Activated CD8-positive, alpha-beta memory T cell treated with anti-CD3 and anti-CD28 coated beads for 4 hours (primary cell): ENCODE measurements at places on chromosomes 16 and 17.

GRCh38 chr17:82658331-82658730 is 10.1 kb upstream of the WDR45B start:
- no peak for DNase-seq

GRCh38 chr16:55056585-55057401 is 126.1 kb downstream of the IRX5 start:
- no peak for DNase-seq

- no peak for DNase-seq
These were observed 7.9 kb downstream of the MAPK8IP3 start for GRCh38 chr16:1713933-1714332.

- DNase-seq: no peak
These were observed 54.4 kb upstream of the RCVRN start for GRCh38 chr17:9959377-9959981.

DNA sequence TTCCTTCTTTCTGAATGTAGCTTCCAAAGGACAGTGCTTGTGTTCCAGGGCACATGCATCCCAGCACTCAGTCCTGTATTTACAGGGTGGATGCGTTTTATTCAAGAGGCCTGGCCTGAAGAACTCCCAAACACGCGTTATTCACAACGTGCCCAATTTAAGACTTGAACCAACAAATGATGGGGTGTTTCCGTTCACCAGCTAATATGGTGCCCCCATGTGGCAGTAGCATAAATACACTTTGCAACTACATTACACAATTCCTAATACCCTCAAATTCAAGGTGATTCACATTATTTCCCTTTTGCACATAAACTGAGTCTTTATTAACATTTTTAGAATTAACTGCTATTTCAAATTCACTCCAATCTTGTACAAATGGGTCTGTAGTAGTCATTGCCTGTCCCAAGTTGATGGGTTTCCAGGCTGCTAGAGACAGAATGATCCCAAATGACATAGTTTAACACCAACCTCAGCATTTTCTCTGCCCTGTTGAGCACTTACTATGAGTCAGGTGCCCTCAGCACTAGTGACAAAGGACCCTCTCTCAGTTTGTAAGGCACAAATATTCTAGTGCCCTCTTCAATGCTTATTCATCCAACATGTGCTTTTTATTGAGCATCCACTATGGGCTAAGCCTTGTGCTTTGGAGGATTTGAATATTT is 26.9 kb downstream of the HSD17B2 start:
- no peak for DNase-seq

DNA sequence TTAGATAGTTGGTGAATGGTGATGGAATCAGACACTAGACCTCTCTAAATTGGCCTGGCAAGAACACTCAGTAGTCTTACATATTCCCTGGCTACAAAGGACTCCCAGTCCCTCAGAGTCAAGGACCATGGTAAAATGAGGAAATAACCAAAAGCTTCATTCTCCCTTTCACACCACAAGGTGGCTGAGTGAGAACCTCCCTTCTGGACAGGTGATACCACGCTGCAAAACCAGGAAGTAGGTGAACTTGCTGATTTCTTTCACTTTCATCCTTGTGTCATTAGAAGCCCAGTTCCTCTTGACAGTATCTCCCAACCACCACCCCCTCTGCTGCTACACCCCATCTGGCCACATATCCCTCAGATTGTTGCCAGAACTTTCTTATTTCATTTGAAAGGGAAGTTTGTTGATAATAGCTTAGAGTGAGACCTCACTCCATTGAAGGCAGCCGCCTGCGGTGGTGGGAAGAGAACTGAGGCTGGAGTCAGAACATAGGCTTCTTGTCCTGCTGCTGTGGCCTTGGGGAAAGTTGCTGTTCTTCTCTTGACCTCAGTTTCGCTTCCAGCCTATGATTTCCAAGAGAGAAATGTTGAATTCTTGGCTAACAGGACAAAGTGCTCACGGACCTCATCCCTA is 290.6 kb upstream of the CCL2 start:
- no peak for DNase-seq

GRCh38 chr17:61494325-61495160 is 42.3 kb downstream of the TBX4 start:
- DNase-seq: no peak

GRCh38 chr16:12901204-12901596 is 198 bp upstream of the SHISA9 start:
- DNase-seq: no peak

DNA sequence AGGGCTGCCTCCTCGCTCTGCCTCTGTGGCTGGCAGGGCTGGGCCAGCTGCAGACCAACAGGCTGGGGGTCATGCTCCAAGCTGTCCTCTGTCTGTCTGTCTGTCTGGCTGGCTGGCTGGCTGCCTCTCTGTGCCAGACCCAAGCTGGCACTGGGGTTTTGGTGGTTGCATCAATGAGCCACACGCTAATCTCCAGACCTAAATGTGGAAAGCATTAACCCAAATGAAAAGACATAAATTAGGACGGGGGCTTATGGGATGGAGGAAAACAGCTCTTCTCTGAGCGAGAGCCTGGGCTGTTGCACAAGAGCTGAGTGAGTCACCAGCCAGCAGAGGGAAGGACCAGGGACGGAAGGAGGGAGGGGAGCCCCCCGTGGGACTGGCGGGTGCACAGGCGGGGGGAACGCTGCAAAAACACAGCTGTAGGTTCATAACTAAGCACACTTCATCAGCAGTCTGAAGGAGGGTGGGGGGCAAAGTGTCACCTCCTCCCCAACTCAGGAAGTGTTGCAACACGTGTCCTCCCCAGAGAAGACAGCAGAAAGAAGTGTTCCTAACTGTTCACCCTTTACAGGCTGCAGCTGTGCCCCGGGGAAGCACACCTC is 83.4 kb downstream of the GAS7 start:
- DNase-seq: peak; percentile 64

GRCh38 chr16:83136924-83137323 is 510.2 kb downstream of the CDH13 start:
- DNase-seq: no peak

- no peak for DNase-seq
These were observed 39.0 kb upstream of the AKAP1 start for GRCh38 chr17:57045868-57046704.

- DNase-seq: no peak
These were observed 12.4 kb downstream of the ITGB3 start for GRCh38 chr17:47265983-47266541.

DNA sequence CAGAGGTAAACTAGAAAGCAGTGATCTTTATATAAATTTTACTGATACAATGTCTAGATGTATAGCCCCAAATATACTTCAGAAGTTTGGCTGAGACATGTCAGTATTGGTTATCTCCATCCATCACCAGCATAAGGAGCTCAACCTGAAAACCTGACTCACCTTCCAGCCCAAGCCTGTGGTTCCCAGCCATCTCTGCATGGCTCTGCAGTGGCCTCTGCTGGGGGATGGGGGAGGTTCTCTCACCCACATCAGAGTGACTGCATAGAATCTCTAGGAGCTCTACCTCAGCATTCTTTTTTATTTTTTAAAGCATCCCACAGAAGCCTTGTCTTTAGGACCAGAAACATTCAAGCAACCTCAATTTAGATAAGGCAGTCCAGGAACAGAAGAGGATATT is 27.3 kb downstream of the USP7 start:
- DNase-seq: peak; percentile 53

GRCh38 chr17:28475151-28475900 is 1.9 kb downstream of the SLC13A2 start:
- DNase-seq: no peak

DNA sequence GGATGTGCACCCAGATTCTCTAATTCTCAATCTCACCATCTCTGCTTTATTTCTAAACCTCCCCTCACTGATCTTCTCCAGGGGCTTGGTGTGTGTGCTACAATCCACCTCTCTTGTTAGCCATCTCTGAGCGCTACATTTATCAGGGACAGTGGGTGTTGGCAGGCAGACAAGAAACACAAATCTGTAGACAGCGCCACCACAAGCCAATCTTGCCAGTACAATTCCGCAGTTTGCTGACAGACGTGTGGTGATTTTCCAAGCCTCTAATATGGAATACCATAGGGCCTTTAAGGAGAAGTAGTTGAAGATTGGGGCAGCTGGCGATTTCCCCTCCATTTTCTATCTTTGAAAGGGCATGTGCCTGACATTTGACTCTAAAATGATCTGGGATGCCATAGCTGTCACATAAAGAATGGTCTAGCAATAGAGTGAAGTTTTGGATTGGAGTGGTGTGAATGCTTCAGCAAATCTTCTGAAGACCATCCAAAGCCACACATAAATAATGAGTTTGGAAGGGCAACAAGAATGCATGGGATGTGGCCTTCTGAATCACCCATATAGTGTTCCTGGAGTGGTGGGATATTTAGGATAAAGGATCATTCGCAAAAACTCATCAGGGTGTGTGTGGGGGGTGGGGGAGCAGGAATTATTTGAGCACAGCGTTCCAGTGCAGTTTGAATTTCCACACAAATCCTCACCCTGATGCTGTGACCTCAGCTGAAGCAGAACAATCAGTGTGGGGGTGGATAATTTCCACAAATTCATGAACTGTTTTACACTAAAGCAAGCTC is 12.0 kb upstream of the ANKFN1 start:
- DNase-seq: no peak

GRCh38 chr16:87392821-87393679 is 914 bp downstream of the MAP1LC3B start:
- DNase-seq: no peak

GRCh38 chr17:31481783-31482081 is 90.3 kb downstream of the RAB11FIP4 start:
- no peak for DNase-seq

DNA sequence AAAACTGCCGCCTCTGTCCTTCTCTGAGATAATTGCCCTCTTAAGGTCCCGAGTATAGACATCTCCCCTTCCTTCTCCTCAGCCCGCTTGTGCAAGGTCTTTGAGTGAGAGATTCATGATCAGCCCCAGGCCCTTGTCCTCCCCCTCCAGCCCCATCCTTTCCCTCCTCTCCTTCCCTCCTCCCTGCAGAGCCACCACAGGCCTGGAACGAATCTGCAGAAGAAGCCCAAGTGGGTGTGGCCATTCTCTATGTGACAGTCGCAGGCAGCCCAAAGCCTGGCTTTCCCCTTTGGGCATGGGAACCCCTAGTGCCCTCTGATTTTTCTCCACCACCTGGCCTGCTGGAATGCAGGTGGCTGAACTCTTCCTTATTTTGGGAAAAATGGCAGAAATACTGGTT is 7.2 kb upstream of the NDRG4 start:
- DNase-seq: no peak

- DNase-seq: no peak
These were observed 1.3 kb downstream of the NAGS start for GRCh38 chr17:44005527-44006271.

DNA sequence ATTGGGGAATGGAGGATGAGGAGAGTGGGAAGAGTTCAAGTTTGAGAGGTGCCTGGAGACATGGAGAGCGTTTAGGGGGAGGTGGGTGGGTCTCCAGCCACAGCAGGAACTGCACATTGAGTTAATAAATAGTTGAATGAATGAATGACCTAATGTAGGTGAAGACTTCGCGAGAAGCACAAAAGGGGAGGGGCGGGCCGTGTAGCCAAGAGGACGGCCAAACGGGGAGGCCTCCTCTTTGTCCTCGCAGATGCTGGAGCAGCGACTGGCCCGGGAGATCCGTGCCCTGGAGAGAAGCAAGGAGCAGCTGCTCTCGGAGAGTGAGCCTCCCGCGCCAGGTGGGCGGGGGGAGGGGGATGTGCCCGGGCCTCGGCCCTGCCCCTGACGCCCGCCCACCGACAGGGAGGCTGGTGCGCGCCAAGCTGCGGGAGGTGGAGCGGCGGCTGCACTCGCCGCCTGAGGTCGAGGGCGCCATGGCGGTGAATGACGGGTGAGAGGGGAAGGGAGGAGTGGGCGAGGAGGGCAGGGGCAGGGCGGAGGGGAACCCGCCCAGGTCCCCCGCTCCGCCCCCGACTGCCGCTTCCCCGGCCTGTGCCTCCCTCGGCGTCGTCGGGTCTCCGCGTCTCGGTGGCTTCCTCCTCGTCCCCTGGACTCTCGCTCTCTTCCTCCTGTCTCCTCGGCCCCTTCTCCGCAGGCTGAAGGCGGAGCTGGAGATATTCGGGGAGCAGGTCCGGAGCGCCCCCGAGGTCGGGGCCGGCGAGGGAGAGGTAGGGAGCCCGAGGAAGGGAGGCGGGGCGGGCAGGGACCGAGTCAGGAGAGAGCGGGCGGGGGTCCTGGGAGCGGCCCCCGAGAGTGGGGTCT is 12.9 kb downstream of the SYCE1L start:
- peak; percentile 59 for DNase-seq

GRCh38 chr17:74875155-74875976 is 2.6 kb upstream of the FDXR start:
- no peak for DNase-seq

GRCh38 chr17:19369107-19369778 is 6.7 kb upstream of the B9D1 start:
- DNase-seq: no peak

GRCh38 chr17:44842748-44843147 is 4.9 kb upstream of the HIGD1B start:
- DNase-seq: no peak

GRCh38 chr16:81513204-81514040 is 68.8 kb downstream of the CMIP start:
- no peak for DNase-seq

DNA sequence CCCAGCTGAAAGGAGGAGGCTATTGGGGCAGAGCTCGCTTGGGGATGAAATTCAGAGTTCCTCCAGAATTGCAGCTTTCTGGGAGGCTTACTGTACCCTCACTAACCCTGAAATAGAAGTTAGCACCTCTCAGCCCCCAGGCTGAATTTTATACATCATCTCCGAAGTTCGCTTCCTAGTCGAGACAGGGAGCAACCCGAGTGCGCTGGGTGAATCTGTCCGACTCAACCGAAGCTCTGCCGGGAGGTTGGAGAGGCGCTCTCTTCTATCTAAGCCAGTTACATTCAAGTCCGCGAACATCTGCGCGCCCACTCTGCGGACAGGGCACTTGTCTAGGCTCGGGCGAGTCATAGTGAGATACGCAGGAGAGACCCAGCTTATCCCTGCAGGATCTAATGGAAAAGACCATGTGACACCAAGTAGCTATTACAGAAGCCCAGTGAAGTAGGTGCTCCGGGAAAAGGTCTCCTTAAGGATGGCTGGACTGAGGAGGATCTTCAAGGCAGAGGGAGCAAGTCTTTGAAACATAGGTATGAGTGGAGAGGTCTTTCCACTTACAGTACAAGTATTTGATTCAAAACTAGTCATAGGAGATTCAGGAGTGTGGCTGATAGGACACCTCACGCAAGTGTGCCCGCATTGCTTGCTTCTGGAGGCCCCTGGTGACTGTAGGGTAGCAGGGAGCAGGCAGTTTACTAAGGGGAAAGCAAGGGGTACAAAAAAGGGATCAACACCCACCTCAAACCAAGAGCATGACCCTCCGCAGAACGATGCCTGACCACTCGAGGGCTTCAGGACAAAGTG is 646 bp upstream of the HES7 start:
- DNase-seq: no peak

DNA sequence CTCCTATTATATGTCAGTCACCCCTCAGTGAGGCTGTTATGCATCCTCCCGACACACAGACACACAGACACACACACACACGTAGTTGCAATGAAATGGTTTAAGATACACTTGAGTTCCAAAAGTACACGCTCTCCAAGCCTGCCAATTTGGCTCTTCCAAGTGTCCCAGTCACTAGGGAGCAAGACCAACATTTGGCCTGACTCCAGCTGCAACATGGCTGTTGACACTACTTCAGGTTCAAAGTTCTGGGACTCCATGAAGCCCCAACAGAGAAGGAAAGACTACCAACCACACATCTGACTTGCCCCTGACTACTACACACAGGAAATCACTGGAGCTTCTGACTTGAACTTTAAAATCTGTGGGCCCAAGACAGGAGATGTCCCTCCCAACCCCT is 128.1 kb upstream of the KCNJ18 start:
- no peak for DNase-seq

- DNase-seq: no peak
These were observed 27.7 kb upstream of the CLEC18B start for GRCh38 chr16:74448990-74449389.

- peak; percentile 54 for DNase-seq
These were observed 111.1 kb downstream of the SMG6 start for GRCh38 chr17:2192367-2193057.
